ENCODE measurements at places on chromosomes 5 and 9.

DNA sequence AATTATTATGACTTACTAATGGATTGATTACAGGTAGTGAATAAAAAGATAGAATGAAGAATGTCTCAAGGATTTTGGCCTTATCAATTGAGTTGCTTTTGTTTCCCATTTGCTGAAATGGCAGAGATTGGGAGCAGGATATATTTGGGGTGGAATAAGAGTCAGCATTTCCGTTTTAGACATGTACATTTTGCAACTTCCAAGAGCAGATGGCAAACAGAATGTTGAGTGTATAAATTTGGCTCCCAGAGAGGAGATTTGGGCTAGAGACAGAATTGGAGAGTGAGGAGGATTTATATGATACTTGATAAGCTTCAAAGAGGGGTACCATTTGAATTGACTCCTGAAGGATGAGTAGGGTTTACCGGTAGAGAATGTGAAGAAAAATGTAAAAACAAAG is 437.9 kb upstream of the PAPPA start:
- no peak for DNase-seq

DNA sequence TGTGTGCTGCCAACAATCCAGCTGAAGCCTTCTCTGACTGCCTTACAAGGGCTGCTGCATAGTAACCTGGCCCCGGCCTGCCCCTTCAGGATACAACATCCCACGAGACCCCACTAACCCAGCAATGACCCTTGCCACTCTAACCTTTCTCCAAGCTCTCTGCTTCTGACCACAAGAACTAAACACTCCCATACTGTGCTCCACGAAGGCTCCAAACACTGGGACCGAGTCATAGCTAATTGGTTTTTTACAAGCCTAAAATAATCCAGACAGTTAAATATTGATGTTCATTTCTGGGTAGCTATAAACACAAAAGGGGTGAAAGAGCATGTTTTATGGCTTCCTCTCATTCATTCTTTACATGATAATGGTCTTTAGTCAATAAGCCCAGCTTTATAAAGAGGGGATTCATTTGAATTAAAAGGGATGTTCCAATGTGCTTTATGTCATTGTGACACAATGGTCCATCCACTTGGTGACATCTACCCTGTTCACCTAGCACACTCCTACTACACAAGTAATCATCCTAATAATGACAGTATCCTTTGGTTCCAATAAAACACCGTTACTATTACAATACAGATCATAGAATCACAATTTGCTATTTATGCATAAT is 16.2 kb upstream of the TLE4 start:
- DNase-seq, result peak; percentile 36

GRCh38 chr5:144017119-144017518 is 153.3 kb downstream of the YIPF5 start:
- DNase-seq, result no peak

GRCh38 chr9:4591123-4591500 is 71.0 kb upstream of the PLPP6 start:
- no peak for DNase-seq

DNA sequence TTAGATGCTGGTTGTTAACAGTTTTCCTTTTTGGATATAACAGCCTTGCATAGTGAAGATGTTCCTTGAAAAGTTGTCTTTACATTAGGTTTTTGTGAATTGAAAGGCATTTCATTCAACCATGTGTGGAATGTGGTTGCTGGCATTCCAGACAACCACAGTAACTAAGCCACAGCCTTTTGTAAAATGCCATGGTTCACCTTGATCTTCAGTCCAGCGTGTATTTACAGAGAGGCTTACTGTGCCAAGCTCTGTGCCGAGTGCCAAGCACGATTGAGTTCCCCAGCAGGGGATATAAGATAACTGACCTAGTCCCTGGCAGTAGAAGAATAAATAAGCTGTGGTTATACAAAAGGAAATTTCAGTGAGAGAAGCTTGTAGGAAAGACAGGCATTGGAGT is 4.9 kb downstream of the EXOSC2 start:
- no peak for DNase-seq

DNA sequence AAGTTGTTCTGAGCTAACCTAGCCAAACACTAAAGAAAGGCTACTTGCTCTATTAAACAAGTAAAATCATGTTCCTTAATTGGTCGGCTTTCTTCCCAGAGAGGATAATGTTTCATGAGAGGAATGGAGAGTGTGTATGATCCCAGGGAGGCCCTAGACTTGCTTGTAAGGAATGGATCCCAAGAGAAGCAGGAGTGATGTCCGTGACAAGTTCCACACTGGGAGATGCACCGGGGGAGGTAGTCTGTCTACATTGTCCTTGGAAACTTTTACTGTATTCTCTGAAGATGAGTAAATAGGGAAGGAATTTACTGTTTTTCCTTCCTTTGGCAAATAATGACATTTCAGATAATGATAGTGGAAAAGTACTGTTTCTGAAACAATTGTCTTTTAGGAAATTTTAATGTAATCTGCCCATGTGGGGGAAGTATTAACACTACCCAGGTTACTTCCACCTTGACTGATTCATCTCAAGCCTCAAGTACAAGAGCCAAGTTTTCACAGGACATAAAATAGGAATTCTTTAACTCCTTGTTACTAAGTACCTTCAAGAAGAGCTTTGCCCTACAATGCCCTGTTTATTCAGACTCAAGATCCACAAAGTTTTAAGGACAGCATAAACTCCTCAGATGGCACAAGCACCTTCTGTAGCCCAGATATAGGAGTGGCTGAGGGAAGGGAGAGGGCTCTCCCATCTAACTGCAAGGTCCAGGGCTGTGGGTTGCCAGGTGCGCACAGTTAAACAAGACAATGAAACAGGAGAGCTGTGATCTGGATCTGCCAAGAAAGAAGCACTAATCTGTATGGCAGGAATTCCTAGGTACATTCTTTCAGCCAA is 152.1 kb downstream of the GNA14 start:
- DNase-seq, result peak; percentile 11

Data from H4 (cell line).